T-helper 1 cell (primary cell): ENCODE measurements at places on chromosomes 5 and 9.

DNA sequence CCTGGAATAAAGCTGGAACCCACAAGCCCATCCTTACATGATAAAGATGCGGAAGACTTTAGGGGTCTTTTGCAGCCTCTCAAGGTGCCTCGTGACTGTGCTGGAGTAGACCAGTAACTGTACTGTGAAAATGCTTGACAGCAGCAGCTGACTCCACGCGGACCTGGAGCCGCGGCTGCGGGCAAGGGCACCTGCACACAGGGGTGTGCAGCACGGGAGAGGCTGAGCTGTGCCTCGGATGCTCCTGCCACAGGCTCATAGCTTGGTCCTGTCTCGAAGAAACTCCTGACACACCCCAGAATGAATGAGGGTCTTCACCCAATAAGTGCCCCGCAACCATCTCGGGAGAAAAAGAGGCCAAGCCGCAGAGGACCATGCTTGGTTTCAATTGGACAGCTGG lies 40.3 kb upstream of the CEP72 start:
- DNase-seq = no peak

DNA sequence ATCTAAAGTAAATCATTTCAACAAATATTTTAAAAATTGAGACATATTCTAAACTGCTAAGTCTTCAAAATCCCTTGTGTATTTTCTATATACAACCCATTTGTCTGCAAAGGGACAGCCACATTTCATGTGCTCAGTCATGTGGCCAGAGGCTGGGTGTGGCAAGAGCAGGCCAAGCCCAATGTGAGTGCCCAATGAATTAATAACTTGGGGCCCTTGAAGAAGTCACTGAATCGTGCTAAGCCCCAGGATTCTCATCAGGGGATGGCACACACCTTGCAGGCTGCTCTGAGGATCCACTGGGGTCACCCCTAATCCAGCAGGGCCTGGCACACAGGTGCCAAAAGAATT lies 78.2 kb upstream of the SMIM23 start:
- DNase-seq = no peak

DNA sequence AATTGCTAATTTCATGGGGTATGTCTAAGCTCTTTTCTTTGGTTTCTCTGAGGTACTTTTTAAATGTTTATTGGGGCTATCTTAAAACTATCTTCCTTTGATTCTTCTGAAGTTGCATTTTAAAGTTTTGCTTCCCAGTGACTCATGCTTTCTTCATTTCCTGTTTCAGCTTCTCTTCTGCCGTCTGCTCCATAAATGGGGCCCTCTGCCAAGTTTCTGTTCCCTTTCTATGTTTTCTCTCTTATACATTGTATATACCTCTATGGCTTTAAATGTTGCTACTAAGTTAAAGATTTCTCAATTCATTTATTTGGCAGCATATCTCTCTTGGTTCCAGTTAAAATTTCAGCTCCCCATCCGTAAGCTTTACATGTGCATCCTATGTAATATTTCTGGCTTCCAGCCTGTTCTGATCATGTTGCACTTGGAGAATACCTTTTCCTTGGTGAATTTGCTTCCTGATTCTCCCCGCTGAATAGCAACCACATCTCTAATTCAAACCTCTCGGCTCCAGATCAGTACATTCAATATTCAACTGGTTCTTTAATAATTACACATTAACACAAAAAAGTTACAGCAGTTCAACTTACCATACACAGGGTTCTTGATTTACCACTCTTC lies 125.3 kb downstream of the ST8SIA4 start:
- no peak for DNase-seq

- DNase-seq = no peak
Measured at GRCh38 chr5:32358611-32359010, 45.9 kb upstream of the MTMR12 start.

DNA sequence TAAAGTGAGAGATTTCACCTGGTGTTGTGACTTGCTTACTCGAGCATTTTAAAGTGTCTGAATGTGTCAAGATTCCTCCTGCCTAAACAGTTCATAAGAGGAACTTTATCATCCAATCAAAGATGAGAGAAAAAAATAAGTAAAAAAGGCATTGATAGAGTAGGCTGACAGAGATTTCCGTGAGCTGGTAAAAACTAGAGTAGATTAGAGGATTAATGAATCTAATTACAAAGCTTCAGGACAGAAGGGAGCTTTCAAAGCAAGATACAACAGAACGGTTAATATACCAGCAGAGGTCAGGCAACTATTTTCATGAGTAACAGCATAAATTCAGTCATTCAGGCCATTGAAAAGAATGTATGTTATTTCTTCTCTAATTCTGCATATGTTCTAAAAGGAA lies 91.5 kb downstream of the ADAMTS6 start:
- DNase-seq = no peak
